ENCODE measurements at places on chromosomes 5 and 9.
A peak's percentile ranks its signal among the peaks of the same experiment; 100 is the strongest.

DNA sequence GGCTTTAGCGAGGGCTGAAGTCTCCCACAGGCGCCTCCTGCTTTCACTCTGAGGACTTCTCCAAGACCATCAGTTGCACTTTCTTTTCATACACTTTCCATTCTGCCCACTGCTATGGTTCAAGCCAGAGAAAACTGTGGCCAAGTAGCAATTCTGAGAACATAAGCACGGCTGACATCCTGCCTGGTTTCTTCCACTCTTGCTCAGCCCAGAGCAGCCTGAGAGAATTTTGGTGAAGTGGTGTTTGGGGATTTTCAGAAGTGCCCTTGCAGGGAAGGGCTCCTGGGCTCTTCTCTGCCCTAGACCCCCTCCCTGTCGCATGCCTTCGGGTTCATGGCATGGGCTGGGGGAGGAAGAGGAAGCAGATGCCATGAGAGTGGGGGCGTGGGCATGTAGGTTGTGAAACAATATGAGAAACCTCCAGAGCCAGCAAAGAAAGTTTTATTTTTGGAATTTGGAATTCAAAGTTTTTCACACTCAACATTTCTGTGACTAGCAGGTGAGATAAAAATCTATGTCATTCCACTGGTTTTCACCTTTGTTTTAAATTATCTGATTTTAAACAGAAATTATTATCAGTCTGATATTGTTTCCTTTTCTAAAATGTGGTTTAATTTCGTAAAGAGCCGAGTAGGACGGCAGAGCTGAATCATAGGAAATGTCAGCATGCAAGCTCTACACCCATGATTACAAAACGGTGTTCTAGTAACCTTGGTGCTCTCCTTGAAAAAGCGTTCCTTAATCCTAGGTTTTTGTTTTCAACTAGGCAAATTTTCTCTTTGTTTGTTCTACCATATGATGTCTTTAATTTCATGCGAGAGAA is 27.8 kb upstream of the TNFSF8 start:
- peak; percentile 3 for DNase-seq

GRCh38 chr5:122463221-122463620 is 151.2 kb downstream of the SNCAIP start:
- DNase-seq: no peak

DNA sequence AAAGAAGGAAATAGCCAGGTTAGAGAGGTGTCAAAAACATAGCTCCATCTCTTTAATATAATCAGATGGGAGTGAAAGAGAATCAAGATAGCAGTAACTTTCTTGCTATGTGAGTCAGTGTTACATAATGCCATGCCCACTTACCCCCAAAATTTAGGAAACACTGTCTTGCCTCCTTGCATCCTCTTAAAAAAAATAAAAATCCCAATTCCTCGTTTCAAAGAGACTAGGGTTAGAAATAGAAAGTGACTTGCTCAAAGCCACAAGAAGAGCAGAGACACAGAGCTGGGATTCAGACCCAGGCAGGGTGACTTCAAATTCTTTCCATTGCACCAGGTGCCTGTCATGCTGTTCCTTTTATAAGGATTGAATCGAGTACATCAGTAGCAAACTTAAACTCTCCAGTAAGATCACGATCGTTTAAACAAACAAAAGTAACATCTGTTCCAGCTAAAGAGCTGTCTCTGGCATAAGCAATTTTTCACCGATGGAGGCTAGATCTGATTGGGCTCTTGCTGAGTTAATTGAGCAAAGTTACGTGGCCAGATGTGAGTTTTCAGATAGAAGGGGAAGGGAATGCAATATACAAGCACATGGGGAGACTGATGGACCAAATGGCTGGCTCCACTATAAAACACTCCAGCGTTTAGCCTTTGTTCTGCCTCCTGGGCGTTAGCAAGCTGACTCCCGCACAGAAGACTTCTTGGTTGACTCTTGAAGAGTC is 176.9 kb downstream of the PALM2AKAP2 start:
- no peak for DNase-seq

DNA sequence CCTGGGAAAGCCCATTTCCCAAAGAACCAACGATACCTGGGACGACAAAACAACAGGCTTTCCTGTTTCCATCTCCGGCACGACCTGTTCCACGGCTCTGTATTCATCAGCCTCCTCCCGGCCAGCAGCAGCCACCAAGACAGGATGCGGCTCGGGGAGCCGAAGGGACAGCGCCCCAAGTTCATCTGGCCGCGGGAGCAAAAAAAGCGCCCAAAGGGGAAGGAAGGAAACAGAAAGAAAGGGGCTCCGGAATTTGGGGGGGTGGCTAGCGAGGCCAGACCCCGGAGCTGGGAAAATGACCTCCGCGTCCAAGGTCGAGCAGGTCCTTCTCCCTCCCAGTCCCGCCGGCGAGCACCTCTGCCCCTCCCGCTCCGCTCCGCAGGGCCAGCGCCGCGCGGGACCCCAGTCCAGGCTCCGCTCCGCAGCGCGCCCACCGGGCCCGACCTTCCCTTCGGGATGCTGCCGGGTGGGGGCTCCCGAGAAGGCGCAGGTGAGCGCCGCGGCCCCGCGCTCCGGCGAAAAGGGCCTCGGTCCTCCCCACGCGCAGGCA is 608 bp downstream of the ELOVL7 start:
- no peak for DNase-seq

DNA sequence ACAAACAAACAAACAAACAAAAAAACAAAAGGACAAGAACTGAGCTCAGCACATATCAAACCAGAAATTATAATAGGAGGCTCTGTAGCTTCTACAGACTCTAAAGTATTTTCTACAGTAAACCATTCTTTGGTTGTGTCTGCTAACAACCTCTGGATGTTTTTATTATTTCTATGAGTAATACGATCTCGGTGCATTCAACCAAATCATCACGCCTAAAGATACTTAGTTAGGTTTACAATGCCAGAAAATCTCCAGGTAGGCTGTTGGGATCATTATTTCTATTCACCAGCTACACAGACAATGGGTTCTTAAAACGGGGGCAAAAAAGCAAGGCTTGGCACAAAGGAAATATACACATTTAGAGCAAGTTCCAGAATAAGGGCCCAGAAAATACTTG is 41.6 kb upstream of the ALDOB start:
- no peak for DNase-seq

- peak; percentile 6 for DNase-seq
These were observed 164.8 kb upstream of the VCAN start for GRCh38 chr5:83306572-83307241.

DNA sequence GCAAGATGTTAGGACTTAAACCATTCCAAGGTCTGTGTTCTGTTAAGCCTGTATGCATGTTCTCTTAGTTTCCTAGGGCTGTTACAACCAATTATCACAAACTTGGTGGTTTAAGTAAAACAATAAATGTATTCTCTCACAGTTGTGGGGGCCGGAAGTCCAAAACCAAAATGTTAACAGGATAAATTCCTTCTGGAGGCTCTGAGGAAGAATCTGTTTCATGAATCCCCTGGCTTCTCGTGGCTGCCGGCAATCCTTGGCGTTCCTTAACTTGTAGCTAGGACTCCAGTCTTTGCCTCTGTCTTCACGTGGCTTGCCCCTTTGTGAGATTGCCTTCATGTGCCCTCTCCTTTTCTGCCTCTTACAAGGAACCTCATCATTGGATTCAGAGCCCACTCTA is 30.4 kb downstream of the FEM1C start:
- no peak for DNase-seq

DNA sequence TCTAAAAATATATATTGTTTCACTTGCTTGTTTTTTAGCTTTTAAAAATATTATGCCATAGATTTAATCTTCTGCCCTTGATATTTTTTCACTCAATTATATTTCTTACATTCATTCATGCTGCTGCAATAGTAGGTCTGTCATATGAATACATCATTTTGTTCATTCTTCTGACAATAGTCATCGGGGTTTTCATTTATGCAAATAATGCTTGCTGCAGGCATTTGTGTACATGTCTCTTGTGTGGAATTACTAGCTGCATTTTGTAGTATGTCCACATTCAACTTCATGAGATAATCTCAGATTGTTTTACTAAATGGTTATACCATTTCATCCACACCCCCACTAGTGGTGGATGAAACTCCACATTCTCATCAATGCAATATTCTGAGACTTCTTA is 5.3 kb upstream of the PLPP1 start:
- DNase-seq: no peak

- DNase-seq: no peak
These were observed 59.6 kb upstream of the ZNF608 start for GRCh38 chr5:124806026-124806372.

DNA sequence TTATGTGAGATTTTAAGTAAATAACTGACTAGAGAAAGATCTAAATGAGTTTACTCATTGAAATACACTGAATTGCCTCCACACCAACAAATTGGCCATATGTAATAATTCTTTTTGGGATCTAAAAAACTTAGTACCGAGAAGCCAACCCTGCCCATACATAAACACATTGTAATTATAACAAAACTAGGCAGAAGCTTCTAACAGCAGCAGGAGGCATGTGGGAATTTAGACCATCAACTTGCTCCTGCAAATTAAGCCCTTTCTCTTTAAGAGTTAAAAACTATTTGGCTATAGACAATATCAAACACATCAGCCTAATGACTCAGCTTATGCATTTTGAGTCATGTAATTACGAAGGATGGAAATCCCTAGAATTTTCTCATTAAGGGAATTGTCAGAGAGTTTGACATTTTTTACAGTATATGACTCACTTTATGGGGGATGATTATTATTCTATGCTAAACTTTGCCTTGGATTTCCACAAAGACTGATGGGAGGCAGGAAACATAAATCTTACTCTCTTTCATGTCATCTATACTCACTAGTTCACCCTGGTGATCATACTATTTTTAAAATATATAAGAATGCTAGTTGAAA is 1.0 kb downstream of the IL7R start:
- no peak for DNase-seq
